Thoracic aorta (tissue), 2 donors: ENCODE measurements at places on chromosomes 7 and 10. TPM values are rescaled to one million over a fixed set of nuclear protein-coding genes. Genes with fewer than 3 reads are reported as not detected.

GRCh38 chr10:4053940-4054339 is 268.9 kb upstream of the KLF6 start:
- no peak for DNase-seq

DNA sequence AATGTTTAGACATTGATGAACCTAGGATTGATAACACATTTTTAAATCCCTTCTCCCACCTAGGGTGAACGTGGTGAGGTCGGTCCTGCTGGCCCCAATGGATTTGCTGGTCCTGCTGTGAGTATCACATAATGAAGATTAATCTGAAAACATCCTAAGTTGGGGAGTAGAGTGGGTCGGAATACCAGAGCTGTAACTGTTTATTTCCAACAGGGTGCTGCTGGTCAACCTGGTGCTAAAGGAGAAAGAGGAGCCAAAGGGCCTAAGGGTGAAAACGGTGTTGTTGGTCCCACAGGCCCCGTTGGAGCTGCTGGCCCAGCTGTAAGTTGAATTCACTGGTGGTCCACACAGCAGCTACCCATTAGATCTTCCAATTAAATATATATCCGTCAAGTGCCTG is 25.6 kb downstream of the COL1A2 start:
- DNase-seq: no peak

The DMBT1 gene
- total RNA-seq: 0.14 TPM

The SLC18A3 gene
- not detected for total RNA-seq

DNA sequence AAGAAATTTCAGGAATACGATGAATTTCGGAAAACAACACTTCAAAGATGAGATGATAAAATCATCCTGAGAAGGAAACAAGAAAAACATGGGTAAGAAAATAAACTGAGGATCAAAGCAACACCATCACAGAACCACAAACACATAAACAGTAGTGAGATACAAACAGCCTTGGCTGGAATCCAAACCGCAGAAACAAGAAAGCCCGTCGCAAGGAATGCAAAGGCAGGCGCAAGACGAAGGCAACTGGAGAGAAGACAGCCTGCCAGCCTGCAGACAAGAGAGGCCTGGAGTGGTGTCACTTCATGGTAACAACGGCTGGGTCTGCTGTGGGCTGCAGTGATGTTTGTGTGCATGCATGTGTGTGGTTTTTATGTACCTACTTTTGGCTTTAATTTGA is 61.8 kb upstream of the DRGX start:
- DNase-seq: no peak

DNA sequence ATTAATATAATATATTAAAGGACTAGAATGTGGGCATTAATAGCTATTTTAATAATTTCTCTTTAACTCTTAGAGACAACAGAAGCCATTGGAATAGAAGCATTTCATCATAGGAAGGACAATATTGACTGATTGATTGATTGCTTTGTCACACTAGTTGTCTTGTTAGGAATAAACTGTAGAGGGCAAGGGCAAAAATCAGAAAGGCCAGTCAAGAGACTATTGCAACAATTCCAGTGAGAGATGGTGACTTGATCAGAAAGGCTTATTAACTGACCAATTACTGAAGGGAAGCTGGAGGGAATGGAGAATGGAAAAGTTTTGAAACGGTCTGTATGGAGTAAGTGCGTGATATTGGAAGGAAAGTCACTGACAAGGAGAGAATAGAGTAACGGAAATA is 87.3 kb downstream of the RUNDC3B start:
- DNase-seq: no peak
